Upper lobe of left lung (tissue), 6 donors: ENCODE measurements at places on chromosomes 13 and 19.

DNA sequence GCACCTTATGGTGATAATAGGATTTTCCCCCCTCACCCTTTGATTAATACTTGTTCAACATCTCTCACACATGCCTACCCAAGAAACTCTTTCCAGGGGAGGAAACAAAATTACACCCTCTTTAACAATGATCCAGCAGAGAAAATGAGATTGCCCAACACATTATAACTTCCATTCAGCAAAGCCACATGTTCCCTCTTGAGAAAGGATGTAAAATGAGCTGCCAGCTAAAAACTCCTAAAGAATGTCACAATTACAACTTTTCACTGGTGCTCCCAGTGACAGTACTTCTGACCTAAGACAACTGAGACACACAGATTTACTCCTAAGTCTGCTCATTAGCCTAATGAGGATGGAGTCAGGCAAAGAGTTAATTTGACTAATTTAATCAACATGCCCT, 621.4 kb downstream of the DIAPH3 start:
- no peak overlapping the region for H3K4me3 ChIP-seq
- no peaks in the 10 kb centered on the region for H3K36me3 ChIP-seq
- no peak for DNase-seq
- no peak overlapping the region for H3K27ac ChIP-seq
- H3K27me3 ChIP-seq, result no peaks in the 10 kb centered on the region

- no peak for DNase-seq
- H3K27ac ChIP-seq, result no peak overlapping the region
- peaks cover 10% of the 10 kb centered on the region for H3K4me1 ChIP-seq
- no peaks in the 10 kb centered on the region for H3K27me3 ChIP-seq
- H3K36me3 ChIP-seq, result no peaks in the 10 kb centered on the region
These were observed 10.9 kb upstream of the SEMA6B start for GRCh38 chr19:4570402-4570801.

DNA sequence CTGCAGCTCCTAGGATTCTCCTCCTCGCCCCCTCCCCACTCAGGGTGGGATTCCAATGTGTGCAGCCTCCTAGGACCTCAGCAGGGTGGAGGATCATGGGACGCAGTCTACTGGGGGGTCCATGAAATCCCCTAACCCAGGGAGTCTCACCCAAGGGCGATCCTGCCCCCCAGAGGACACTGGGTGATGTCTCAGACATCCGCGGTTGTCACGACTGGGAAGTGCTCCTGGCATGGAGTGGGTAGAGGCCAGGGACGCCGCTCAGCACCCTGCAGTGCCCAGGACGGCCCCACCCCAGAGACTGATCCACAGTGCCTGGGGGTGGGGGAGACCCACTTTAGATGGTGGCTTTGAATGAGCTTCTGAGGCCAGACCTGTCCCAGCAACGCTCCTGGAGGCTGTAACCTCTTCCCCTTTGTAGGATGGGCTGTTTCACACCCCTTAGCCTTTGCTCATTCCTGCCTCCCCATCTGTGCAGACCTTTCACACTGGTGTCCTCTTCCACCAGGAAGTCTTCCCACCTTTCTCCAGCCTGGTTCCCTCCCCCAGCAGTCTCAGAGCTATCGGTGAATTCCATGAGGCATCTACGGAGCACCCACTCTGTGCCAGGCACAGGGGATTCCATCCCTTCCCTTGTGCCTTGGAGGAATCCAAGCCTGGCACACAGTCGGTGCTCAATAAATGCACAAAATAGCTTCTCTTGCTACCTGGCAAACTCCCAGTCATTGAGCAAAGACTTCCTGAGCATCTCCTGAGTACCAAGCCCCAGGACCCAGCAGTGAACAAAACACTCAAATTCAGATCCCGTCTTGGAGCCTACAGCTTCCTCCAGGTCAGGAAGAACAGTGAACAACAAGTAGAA, 10.5 kb downstream of the SMIM24 start:
- H3K27me3 ChIP-seq, result no peaks in the 10 kb centered on the region
- H3K4me1 ChIP-seq, result peaks cover 11% of the 10 kb centered on the region
- H3K36me3 ChIP-seq, result no peaks in the 10 kb centered on the region
- H3K27ac ChIP-seq, result peak overlapping the region; percentile 46
- no peak for DNase-seq

DNA sequence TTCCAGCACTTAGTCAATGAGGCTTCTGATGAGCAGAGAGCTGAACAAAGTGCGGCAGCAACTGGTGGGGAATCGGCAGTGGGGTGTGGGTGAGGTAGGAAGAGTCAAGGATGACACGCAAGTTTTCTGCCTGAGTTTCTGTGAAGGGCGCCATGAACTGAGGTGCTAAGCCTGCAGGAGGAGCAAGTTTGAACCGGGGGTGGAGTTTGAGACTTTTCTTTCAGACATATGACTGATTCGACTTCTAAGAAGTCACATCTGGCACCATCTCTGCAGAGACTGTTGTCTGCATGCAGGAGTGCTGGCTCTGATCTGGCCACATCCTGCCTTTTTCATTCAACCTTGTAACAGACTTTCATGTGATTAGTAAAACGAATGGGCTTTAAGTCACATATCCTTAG, 14.8 kb upstream of the GPI start:
- H3K27ac ChIP-seq, result no peak overlapping the region
- peaks cover 87% of the 10 kb centered on the region for H3K36me3 ChIP-seq
- H3K27me3 ChIP-seq, result no peaks in the 10 kb centered on the region
- H3K4me3 ChIP-seq, result no peak overlapping the region
- H3K4me1 ChIP-seq, result no peaks in the 10 kb centered on the region
- no peak for DNase-seq

GRCh38 chr19:42275103-42275502, 6.1 kb downstream of the CIC start:
- H3K27me3 ChIP-seq, result no peaks in the 10 kb centered on the region
- H3K4me3 ChIP-seq, result no peak overlapping the region
- peaks cover 60% of the 10 kb centered on the region for H3K4me1 ChIP-seq
- peak overlapping the region; percentile 96 for H3K27ac ChIP-seq

GRCh38 chr19:11164879-11165406, 9.4 kb upstream of the SPC24 start:
- H3K4me3 ChIP-seq, result no peak overlapping the region
- H3K27me3 ChIP-seq, result no peaks in the 10 kb centered on the region
- no peak for DNase-seq
- peak overlapping the region; percentile 82 for H3K27ac ChIP-seq

GRCh38 chr13:63307228-63307627, 1891.6 kb upstream of the PCDH20 start:
- no peaks in the 10 kb centered on the region for H3K27me3 ChIP-seq
- no peak overlapping the region for H3K27ac ChIP-seq
- no peak overlapping the region for H3K4me3 ChIP-seq

GRCh38 chr13:23572836-23573235, 2.6 kb downstream of the TNFRSF19 start:
- H3K4me3 ChIP-seq, result no peak overlapping the region
- no peaks in the 10 kb centered on the region for H3K36me3 ChIP-seq
- no peak overlapping the region for H3K27ac ChIP-seq
- no peak for DNase-seq
- H3K27me3 ChIP-seq, result no peaks in the 10 kb centered on the region
- H3K4me1 ChIP-seq, result no peaks in the 10 kb centered on the region

- peaks cover 14% of the 10 kb centered on the region for H3K4me1 ChIP-seq
- no peak overlapping the region for H3K4me3 ChIP-seq
- H3K27ac ChIP-seq, result peak overlapping the region; percentile 35
- peaks cover 20% of the 10 kb centered on the region for H3K36me3 ChIP-seq
These were observed 21.5 kb downstream of the COLGALT1 start for GRCh38 chr19:17576758-17577456.

GRCh38 chr13:50548586-50548985, 294.9 kb downstream of the DLEU7 start:
- H3K36me3 ChIP-seq, result no peaks in the 10 kb centered on the region
- DNase-seq, result no peak
- no peaks in the 10 kb centered on the region for H3K4me1 ChIP-seq
- no peak overlapping the region for H3K27ac ChIP-seq
- no peak overlapping the region for H3K4me3 ChIP-seq

DNA sequence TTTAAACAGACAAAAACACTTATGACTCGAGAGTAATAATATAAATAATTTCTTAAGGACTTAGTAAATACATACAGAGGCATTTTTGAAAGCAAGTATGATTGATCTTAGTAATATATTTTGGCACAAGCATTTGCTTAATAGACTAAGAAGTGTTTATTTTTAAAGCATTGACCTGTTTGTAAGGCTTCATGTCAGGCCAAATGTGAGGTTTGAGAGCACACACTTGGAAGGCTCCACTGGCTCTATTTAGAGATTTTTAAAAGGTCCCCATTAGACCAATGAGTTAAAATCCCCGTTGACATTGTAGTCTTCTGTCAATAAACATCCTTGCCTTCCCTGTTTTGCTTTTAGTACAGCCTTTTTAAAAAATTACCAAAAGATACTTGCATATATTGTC, 50.4 kb downstream of the ATP8A2 start:
- H3K4me3 ChIP-seq, result no peak overlapping the region
- no peaks in the 10 kb centered on the region for H3K36me3 ChIP-seq
- H3K4me1 ChIP-seq, result no peaks in the 10 kb centered on the region
- no peak for DNase-seq
- no peak overlapping the region for H3K27ac ChIP-seq

GRCh38 chr19:16594681-16595091, 22.5 kb upstream of the SLC35E1 start:
- H3K27ac ChIP-seq, result no peak overlapping the region
- no peaks in the 10 kb centered on the region for H3K27me3 ChIP-seq
- no peak overlapping the region for H3K4me3 ChIP-seq
- H3K4me1 ChIP-seq, result peaks cover 42% of the 10 kb centered on the region
- DNase-seq, result no peak

- no peak overlapping the region for H3K27ac ChIP-seq
- H3K4me1 ChIP-seq, result peaks cover 28% of the 10 kb centered on the region
- no peaks in the 10 kb centered on the region for H3K27me3 ChIP-seq
- no peak overlapping the region for H3K4me3 ChIP-seq
- H3K36me3 ChIP-seq, result no peaks in the 10 kb centered on the region
- no peak for DNase-seq
These were observed 4.2 kb downstream of the TRAPPC6A start for GRCh38 chr19:45173816-45174215.

DNA sequence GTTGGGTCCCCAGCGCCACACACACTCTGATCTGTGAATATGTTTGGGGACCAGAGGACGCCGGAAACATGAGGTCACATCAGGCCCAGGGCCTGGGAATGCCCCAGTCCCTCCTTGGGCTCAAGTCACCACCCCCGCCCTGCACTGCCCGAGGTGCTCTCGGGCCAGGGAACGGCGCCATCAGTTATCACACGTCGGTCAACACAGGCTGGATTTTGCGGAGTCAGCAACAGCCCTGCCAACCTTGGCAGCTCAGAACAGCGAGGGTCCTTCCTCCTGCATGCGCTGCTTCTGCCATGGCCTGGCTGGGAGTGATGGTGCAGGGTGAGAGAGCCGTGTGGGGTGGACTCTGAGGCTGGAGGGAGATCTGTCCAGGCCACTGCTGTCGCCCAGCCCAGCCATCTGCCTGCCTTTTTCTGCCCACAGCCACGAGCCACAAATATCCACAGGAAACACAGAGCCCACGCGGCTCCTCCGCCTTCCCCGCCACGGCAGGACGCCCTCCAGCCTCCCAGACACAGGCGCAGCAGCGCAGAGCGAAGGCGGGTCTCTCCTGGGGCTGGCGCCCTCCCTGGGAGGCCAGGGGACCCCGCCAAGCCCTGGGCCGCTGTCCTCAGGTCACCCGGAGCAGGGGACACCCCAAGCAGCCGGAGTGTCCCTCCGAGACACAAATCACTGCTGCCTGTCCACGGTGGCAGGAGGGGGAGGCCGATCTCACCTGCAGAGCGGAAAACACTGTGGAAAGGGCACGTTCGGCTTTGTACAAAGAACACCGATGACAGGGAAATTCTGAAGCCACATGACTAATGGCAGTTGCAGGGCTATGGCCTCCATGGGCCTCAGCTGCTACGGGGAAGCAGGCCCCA, 31.6 kb upstream of the CACTIN start:
- no peaks in the 10 kb centered on the region for H3K4me1 ChIP-seq
- H3K27me3 ChIP-seq, result no peaks in the 10 kb centered on the region
- no peak overlapping the region for H3K4me3 ChIP-seq
- no peak overlapping the region for H3K27ac ChIP-seq
- H3K36me3 ChIP-seq, result peaks cover 60% of the 10 kb centered on the region

DNA sequence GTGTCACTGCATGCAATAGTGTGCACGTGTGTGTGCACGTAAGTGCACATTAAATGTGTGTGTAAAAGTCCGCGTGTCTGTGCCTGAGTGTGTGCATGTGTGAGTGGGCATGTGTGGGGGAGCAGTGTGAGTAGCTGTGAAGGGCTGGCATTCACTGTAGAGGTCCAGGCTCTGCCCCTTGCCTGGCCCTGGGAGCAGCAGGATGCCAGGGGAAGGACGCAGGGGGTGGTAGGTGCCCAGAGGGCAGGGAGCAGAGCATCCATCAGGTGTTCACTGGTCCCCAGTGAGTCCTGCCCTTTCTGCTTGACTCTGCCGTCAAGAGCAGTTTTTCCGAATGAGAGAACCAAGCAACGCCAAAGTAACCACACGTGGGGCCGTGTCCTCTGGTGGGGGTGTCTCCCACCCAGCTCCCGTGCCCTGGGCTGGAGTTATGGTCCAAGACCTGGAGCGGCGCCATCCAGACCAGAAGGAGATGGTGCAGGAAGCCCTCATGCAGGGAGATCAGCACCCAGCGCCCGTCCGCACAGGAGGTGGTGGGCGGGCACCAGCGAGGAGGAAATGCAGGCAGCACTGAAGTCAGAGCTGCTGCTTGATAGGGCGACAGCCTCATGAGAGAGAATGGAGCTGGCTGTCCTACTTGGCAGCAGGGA, 68.5 kb downstream of the TEX29 start:
- H3K4me1 ChIP-seq, result no peaks in the 10 kb centered on the region
- DNase-seq, result peak; percentile 15
- no peak overlapping the region for H3K4me3 ChIP-seq
- H3K27ac ChIP-seq, result no peak overlapping the region
- H3K36me3 ChIP-seq, result no peaks in the 10 kb centered on the region

- H3K27me3 ChIP-seq, result no peaks in the 10 kb centered on the region
- H3K4me3 ChIP-seq, result no peak overlapping the region
- DNase-seq, result no peak
- no peak overlapping the region for H3K27ac ChIP-seq
These were observed 7.1 kb downstream of the AKAP8 start for GRCh38 chr19:15372470-15372869.

GRCh38 chr19:2912306-2912705, 11.6 kb downstream of the ZNF57 start:
- no peak for DNase-seq
- no peaks in the 10 kb centered on the region for H3K4me1 ChIP-seq
- H3K36me3 ChIP-seq, result peaks cover 17% of the 10 kb centered on the region
- no peak overlapping the region for H3K4me3 ChIP-seq
